ENCODE measurements at places on chromosomes 12 and 14.
A peak's percentile ranks its signal among the peaks of the same experiment; 100 is the strongest.

DNA sequence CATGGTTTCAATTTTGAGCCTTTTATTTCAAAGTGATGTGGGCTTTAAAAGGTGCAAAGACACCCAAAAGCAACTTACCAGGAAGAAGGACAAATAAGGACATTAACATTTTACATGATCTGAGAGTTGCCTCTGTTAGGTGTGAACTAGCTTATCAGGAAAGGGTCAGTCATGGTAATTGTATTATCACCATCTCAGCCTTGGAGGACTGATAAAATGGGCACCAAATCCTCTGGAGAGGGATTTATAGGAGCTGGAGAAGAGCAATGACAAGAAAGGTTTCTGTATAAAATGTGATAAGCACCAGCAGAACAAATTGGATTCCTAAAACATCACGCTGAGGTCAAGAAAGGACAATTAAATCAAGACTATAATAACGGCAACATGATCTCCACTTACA, 217.7 kb upstream of the PRICKLE1 start:
- DNase-seq, result no peak

DNA sequence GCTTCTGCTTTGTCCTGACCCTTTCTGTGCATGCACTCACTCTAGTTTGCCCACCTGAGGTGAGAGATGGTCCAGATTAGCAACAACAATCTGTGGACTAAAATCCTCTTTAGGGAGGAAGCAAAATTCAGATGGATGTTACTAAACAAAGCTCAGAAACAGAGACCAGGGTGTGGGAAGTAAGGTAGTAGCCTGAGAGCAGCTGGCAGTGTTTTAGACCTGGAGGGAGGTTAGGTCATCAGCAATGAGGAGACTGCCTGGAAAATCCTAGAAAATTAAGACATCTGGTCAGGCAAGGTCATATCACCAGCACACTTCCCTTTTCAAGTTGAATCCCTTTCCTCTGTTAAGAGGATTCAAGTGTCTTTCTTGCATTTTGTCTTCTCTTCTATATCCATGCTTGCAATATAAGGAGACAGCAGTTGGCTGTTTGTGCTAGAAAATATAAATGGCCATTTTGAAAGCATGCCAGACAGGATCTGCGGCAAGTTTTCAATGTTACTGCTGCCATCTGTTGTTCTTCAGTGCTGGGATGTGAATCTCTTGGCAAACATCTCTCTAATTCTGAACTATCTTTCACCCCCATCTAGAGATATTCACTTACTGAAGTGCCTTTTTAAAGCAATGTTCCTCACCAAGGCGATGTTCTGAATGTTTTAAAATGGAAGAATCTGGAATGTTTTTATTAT, 266.4 kb downstream of the NAV3 start:
- peak; percentile 68 for DNase-seq

- DNase-seq, result peak; percentile 17
Observed at GRCh38 chr14:104001003-104001402, 58.7 kb upstream of the RD3L start.

GRCh38 chr14:74549588-74549987, 56.0 kb downstream of the ISCA2 start:
- DNase-seq, result no peak

DNA sequence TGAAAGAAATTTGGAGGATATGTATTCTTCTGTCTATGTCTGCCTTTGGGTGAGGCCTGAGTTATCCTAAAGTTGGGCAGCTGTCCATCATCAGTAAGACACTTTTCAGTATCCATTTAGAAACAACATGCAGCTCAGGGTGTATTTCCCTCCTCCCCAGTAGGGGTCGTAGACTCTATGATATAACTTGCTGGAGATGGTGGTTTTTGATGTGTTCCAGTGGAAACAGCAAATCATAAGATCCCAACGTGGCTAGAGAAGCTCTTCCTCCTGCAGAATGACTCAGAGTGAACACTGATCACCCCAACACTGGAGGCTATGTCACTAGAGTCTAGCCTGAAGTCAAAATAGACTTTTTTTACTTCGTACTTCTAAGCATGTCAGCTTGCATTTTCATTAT, 331.6 kb upstream of the STXBP6 start:
- peak; percentile 35 for DNase-seq
